ENCODE measurements at places on chromosomes 1 and 21.

- no peak for DNase-seq
Measured at GRCh38 chr21:26131554-26131953, 39.0 kb downstream of the APP start.

- no peak for DNase-seq
Measured at GRCh38 chr1:202049129-202049528, 38.7 kb downstream of the ELF3 start.

GRCh38 chr1:109239409-109240068 is 9.8 kb upstream of the CELSR2 start:
- no peak for DNase-seq

- no peak for DNase-seq
Measured at GRCh38 chr1:1020000-1020404, at the start of gene AGRN. Gene AGRN (plus strand): TSS chr1:1020120. CDS start chr1:1020173, 53 bp downstream.

DNA sequence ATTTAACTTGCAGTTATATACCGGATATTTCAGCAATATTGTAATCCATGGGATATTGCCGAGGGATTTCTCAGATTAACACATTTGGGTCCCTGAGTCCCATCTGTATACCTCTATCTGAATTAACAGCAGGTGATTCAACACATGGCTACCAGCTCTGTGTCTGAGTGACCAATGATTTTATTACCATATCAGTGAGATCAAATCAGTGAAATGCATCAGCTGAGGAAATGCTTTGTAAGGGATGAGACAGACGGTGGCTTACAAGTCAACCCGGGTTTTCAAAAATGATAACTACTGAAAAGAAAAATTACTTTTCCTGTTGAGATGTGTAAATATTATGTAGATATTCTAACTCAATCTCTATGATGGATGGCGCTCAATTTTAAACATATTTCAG is 504.1 kb upstream of the PKN2 start:
- DNase-seq, result no peak

DNA sequence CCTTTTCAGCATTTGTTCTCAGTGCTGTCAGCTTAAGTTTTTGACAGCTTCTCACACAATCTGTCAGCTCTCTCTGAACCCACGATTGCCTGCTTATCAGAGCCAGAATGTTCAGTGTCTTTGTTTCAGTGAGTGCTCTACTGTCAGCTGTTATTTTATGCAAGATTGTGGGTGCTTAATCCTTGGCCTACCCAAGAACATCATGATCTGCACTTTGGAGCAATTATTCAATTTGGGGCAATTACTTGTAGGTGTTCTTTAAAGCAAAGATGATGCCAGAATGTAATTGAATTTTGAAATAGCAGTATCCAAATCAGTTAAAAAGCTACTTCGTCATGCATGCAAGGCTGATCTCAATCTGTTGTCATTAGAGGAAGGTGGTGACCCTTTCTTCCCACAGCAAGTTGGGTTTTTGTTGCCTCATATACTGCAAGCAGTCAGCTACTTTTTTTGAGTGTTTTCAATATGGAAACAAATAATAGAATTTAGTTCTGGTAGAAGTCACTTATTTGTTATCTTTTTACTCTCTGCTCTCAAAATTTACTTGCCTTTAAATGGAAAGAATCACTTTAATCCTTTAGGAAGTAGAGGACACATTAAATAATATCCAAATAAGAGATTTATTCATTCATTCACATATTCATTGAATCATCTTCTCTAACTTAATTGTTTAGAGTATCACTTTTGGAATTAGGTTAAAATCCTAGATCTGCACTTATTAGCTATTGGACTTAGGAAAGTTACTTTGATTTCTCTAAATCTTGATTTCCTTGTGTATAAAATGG is 253.5 kb upstream of the CACYBP start:
- DNase-seq, result no peak

- no peak for DNase-seq
Measured at GRCh38 chr1:219555806-219556205, 57.1 kb downstream of the ZC3H11B start.

DNA sequence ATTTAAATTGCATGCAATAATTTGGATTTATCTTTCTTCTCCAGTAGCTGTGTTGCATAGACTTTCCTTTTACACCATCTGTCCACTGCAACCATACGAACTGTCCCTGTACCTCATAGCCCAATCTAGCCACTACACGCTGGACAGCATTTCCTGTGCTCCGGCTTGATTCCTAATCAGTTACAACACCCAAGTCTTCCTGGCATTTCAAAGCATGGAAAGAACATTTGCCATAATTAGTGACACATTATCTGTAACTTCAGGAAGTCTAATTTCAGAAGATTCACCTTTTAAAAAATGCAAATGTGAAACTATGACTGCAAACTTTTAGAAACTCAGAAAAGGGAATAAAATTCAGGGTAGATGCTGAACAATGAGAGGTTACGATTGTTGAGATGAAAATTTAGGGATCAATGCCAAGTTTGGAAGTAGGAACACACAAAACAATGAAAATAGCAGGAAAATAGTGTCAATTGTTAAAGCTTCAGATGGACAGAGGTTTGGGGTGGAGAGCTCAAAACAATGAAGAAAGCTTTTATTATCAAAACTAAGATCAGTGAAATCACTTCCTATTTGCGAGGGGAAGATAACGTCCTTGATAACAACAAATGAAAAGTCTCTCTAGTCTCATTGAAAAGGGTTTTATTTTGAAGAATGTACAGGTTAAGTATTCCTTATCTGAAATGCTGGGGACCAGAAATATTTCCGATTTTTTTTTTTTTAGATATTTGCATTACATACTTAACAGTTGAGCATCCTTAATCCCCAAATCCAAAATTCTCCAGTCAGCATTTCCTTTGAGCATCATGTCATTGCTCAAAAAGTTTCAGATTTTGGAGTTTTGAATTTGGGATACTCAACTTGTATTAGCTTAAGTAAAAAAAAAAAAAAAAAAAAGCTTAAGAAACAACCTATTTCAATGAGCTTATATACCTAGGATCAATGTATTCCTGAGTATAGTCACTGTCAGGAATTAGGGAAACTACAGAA is 107.3 kb downstream of the FNBP1L start:
- no peak for DNase-seq

DNA sequence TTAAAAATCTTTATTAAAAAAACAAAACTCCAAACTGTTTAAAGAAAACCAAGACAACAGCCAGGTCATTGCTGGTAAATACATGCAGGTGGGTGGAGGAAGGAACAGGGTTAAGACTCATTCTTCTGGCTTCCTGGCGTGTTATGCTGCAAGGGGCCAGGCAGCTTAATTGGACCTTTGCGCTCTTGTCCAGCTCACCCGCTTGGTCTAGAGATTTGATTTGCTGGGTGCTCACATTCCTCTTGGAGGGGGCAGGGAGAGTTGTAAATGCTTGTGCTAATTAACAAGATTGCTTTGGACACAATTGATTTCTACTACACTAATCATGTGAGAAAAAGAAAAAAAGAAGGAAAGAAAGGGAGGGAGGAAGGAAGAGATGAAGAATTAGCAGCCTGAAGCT is 10.5 kb downstream of the CEP104 start:
- no peak for DNase-seq

DNA sequence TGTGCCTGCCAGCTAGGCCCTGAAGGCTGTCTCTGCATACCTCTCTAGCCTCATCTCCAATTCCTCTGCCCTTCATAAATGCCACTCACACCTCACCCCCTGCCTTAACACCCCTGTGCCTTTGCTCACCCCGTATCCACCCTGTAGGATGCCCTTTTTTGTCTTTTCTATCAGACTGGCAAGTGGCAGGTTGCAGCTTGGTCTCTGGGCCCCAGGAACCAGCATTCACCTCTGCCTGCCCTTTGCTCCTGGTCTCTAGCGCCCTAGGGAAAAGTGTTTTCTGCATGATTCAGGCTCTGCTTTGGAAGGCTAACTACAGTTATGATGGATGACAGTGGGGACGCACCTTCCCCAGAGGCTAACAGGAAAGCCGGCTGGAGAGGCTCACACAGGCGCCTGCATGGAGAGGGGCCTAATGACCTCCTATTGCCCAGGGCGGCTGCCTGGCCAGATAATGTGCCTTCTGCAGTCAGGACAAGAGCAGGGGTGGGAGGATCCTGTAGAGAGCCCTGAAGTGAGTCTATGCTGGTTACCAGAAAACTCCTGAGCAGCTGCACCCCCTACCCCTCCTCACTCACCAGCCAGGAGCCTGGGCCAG is 11.2 kb downstream of the KANK4 start:
- no peak for DNase-seq

DNA sequence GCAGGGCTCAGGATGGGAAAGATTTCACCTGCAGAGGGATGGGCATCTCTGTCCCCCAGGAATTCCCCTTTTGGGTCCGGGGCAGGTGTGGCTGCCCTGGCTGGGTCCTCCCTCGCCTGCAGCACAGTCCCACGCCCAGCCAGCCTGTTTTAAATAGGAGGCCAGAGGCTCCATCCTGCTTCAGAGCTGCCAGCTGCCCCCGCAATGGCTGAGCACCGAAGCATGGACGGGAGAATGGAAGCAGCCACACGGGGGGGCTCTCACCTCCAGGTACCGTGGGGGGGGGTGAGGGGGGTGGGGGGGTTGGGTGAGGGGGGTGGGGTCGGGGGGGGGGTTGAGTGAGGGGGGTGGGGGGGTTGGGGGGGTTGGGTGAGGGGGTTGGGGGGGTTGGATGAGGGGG is 3.6 kb downstream of the SCNN1D start:
- DNase-seq, result no peak

DNA sequence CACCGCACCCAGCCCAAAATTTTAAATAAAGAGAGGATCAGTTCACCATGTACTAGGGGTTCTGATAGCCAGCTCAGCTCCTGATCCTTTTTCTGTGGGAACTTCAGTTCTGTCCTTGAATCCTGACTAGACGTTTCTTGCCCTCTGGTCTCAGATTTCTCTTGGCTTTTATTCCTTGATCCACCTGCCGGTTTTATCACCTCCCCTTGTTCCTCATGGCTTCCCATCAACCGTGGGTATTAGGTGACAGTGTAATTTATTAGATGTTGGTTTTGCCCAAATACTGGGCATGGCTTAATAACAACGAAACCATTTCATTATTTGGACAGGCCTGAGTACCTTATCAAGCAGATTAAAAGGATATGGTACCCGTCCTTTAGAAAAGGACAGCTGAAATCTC is 22.5 kb downstream of the SLC45A1 start:
- DNase-seq, result no peak

DNA sequence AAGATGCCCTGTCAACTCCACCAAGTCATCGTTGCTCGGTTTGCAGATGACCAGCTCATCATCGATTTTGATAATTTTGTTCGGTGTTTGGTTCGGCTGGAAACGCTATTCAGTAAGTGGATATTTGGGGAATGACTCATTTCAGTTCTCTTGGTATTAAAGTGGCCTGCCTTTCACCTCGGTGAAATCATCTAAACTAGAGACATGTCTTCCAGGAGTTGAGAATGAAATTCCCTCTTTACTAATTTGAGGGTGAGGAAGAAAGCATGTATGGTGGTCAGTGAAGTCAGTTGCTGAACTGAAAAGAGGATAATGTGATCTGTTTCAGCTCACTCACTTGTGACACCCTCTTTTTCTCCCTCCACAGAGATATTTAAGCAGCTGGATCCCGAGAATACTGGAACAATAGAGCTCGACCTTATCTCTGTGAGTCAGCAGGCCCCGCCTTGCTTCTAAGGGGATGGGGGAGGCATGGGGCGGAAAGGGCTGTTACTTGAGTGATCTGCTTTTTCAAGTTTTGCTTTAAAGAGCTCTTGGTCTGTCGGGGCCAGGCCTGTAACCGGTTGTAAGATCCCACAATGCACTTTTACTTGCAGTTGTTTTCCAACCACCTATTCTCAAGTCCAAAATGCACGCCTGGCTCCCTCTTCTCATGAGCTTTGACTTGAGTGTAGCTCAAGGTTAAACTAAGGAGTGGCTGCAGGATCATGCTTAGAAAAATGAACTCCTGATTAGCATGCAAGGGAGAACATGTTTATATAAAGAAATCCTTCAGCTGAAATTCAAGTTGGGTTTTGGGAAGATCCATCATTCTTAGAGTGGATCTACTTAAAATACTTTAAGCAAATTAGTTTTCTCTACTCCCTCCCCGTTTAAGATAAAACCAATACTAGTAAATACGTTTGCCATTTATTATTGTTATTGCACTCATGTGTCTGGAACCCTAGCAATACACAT is 59.8 kb downstream of the CAPN2 start:
- no peak for DNase-seq

- no peak for DNase-seq
Measured at GRCh38 chr1:24294228-24294672, 24.9 kb upstream of the GRHL3 start.

GRCh38 chr1:102595106-102595505 is 513.2 kb downstream of the COL11A1 start:
- DNase-seq, result no peak

- no peak for DNase-seq
Measured at GRCh38 chr1:47664356-47664755, 226.5 kb downstream of the FOXD2 start.

- DNase-seq, result no peak
Measured at GRCh38 chr1:43879996-43880395, 53.6 kb upstream of the ARTN start.

GRCh38 chr1:39822146-39822545 is 33.5 kb upstream of the BMP8B start:
- DNase-seq, result no peak

- DNase-seq, result no peak
Measured at GRCh38 chr21:29674343-29674742, 265.5 kb downstream of the GRIK1 start.

Data from activated CD4-positive, alpha-beta T cell treated with anti-CD3 and anti-CD28 coated beads, Interleukin-2, amount 50 U/mL, for 24 hours (primary cell).